Stimulated activated CD4-positive, alpha-beta T cell treated with anti-CD3 and anti-CD28 coated beads, Interleukin-1b, Interleukin-23, amount 100 ng/mL, for 24 hours (primary cell): ENCODE measurements at places on chromosomes 2 and 18.

GRCh38 chr2:207925601-207926000, 99.7 kb downstream of the PLEKHM3 start:
- no peak for DNase-seq

- no peak for DNase-seq
These were observed 35.8 kb downstream of the SKOR2 start for GRCh38 chr18:47215554-47216138.

DNA sequence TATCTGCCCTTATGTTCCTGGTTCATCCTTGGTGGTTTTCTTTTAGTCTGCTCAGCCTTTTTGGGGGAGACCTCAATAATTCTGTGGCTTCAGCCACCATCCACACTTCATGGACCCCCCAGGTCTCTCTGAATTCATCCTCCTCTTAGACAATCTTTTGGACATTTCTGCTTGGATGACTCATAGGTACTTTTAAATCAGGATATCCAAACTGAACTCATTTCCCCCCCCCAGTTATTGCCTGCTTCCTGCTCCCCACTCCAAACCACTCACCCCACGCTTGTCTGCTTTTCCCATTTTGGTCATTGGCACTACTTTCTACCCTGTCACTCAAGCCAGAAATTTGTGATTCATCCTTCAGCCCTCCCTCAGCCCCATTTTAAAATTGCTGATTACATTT, 78.5 kb downstream of the TANC1 start:
- DNase-seq = no peak

DNA sequence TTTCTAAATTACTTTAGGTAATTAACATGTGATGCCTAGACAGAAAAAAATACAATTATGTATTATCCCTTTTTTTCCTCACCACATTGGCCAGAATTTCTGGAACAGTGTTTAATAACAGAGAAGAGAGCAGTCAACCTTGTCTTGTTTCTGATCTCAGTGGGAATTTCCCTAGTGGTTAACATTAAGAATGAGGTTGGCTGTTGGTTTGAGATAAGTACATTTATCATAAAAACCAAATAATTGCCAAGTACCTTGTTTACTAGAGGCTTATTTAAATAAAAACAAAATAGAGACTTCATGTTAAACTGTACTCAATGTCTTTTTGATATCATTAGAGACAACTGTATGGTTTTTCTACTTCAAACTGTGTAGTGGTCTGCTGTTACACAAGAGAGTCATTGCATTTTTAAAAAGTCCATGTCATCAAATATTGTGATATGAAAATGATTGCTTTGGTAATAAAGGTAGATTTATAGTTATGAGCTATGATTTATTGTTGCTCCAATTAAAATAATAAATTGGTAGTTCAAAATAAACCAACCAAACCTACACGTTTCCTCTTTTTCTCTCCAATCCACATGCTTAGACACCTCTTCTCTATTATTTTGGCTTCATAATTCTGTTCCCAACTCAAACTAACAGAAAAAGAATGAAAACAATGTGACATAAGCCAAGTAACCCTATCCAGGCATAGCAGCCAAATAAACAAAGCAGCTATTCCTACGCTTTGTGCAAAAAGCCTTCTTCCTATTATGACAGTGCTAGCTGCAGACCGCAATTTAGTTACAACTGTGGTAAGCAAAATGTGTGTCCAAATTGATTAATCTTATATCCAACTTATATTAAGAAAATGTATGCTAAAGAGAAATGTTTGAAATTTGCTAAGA, 20.9 kb upstream of the TANK start:
- no peak for DNase-seq

- DNase-seq = no peak
These were observed 292.3 kb upstream of the ID2 start for GRCh38 chr2:8389431-8390108.
